ENCODE measurements at places on chromosomes 4 and X. TPM values are rescaled to one million over a fixed set of nuclear protein-coding genes. Genes with fewer than 3 reads are reported as not detected.

The WDR17 gene
- total RNA-seq = 3.3 TPM

The AFF2 gene
- not detected for total RNA-seq

The HELT gene
- total RNA-seq = not detected

The REPS2 gene
- 1.3 TPM for total RNA-seq

The RASL11B gene
- 0.16 TPM for total RNA-seq

The PAGE5 gene
- not detected for total RNA-seq

The F11 gene
- not detected for total RNA-seq

The TTC29 gene
- total RNA-seq = not detected

The PLCXD1 gene
- 30.0 TPM for total RNA-seq

The TEX13D gene
- total RNA-seq = not detected

The PPARGC1A gene
- 0.10 TPM for total RNA-seq

The WWC2 gene
- total RNA-seq = 13.4 TPM

The PTPN13 gene
- total RNA-seq = 4.0 TPM

The HSFX4 gene
- not detected for total RNA-seq

The PPP2R2C gene
- 36.4 TPM for total RNA-seq

The TMEM271 gene
- total RNA-seq = not detected

The CT45A1 gene
- total RNA-seq = not detected

The CDKL5 gene
- total RNA-seq = 6.1 TPM

The AMOT gene
- total RNA-seq = not detected

The ETDA gene
- not detected for total RNA-seq

The SMARCA5 gene
- total RNA-seq = 22.5 TPM

The KLHL2 gene
- 16.0 TPM for total RNA-seq

The FAM9B gene
- not detected for total RNA-seq

The ZCCHC18 gene
- total RNA-seq = not detected

The CCDC110 gene
- total RNA-seq = 0.34 TPM

The PCYT1B gene
- not detected for total RNA-seq

The TRPC3 gene
- 0.12 TPM for total RNA-seq

The RAI2 gene
- total RNA-seq = 0.15 TPM

The USP17L10 gene
- not detected for total RNA-seq

The RGS12 gene
- 12.4 TPM for total RNA-seq

The RFC1 gene
- total RNA-seq = 16.5 TPM

The TLR3 gene
- 0.38 TPM for total RNA-seq

The DEFB131A gene
- not detected for total RNA-seq

The NLGN4X gene
- 0.04 TPM for total RNA-seq

The APBB2 gene
- 8.0 TPM for total RNA-seq

The RPA4 gene
- 0.28 TPM for total RNA-seq

The LIMCH1 gene
- total RNA-seq = 34.0 TPM

The SLC38A5 gene
- total RNA-seq = 0.42 TPM

The UGT2B11 gene
- not detected for total RNA-seq

The TMPRSS11B gene
- not detected for total RNA-seq

The KDR gene
- not detected for total RNA-seq

The ZDHHC15 gene
- total RNA-seq = not detected

The TLR1 gene
- 0.25 TPM for total RNA-seq

The PHKA1 gene
- 29.1 TPM for total RNA-seq

The SOWAHB gene
- total RNA-seq = 0.05 TPM

The FGD1 gene
- 7.2 TPM for total RNA-seq

The FATE1 gene
- total RNA-seq = not detected

The MAGEA8 gene
- total RNA-seq = not detected

The ZNF718 gene
- total RNA-seq = 0.55 TPM

The UGT2A3 gene
- total RNA-seq = 0.07 TPM

The DCX gene
- not detected for total RNA-seq

The XAGE1A gene
- 53.0 TPM for total RNA-seq

The TMPRSS11A gene
- not detected for total RNA-seq

The MXRA5 gene
- not detected for total RNA-seq

The CITED1 gene
- total RNA-seq = 0.81 TPM

The GRSF1 gene
- total RNA-seq = 83.3 TPM

The VSIG4 gene
- not detected for total RNA-seq

The CCDC120 gene
- 3.0 TPM for total RNA-seq

The CDKL2 gene
- 0.82 TPM for total RNA-seq
